ENCODE measurements at places on chromosomes 13 and 19.
A peak's percentile ranks its signal among the peaks of the same experiment; 100 is the strongest.

- DNase-seq: no peak
These were observed 13.1 kb downstream of the LRCH1 start for GRCh38 chr13:46565808-46566750.

- DNase-seq: no peak
These were observed 66.9 kb upstream of the POSTN start for GRCh38 chr13:37665420-37665819.

DNA sequence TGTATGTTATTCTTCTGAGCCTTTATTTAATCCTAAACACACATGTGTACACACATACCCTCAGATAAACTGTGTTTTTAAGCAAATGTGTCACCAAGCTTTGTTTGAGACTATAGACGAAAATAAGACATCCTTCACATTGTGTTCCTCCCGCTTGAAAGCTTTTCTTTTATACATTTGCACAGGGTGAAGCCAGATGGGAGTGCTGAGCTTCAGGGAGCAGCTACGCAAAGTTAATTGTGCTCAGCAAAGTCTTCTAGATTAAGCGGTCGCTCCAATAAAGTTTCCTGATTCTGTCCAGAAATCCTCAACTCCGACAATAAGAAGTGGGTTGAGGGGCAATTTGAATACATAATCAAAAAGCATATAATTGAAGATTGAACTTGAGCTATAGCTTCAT, 117.2 kb upstream of the ARGLU1 start:
- DNase-seq: no peak

DNA sequence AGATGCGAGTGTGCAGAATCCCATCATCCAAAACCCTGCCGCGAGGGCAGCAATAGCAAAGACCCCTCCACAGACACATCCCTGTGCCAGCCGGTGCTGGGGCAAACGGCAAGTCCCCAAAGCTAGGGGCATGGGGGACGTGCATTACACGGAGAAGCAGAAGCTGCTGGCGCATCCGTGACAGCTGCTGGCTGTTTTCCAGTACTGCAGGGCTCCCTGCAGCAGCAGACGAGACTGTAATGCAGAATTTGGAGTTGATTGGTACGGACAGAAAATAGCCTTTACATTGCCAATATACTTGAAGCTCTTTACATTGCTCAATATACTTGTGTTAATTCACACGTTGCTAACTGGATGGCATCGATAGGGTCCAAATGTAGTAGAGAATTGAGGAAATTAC, 77.2 kb upstream of the TMTC4 start:
- DNase-seq: no peak

DNA sequence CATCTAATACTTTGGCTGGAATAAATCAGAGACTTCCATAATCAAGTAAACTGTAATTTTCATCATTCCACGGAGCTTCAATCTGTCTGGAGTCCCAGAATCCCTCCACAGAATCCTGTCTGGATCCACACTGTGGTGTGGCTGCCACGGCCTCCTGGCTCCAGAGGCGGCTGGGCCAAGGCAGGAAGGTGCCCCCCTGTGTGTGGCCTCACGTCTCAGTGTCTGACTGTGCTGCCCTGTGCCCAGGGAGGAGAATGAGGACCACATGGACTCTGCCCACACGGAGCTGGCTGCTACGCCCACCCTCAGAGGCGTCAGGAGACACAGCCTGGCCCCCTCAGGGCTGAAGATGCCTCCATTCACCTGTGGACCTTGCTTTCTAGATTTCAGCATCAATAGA, 12.2 kb upstream of the ZNF135 start:
- no peak for DNase-seq

DNA sequence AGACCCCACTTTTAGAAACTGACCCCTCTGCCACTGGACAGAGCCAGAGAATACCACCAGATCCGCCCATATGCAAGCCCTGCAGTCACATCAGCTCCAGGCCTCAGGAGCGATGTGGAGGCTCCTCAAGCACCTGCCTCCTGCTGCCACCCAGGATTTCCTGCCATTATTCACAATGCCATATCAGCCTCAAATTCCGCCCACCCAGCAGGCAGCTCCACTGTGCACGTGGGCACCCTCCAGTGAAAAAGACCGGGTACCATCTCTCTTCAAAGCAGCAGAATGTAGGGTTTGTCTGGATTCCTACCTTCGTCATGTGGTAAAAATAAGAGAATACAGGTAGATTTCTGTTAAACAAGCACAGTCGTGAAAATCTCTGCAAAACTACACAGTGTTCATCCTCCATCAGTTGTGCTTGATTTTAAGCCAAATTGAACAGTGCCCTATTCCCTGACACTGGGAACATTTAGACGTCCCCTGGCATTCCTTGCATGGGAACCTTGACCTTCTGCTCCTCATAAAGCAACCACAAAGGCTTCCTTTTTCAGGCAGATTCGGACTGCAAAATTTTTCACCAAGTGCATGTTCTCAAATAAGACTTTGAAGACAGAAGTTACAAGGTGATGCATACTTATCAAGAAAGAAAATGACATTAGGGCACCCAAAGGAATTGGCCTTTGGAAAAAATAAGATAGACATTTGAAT, 56.4 kb downstream of the FAM124A start:
- no peak for DNase-seq

- no peak for DNase-seq
These were observed 2.7 kb downstream of the ALDH16A1 start for GRCh38 chr19:49455773-49456172.

- peak; percentile 18 for DNase-seq
These were observed 567.5 kb downstream of the MYO16 start for GRCh38 chr13:109196948-109197347.

GRCh38 chr13:75296641-75297040, 185.3 kb downstream of the TBC1D4 start:
- DNase-seq: no peak

DNA sequence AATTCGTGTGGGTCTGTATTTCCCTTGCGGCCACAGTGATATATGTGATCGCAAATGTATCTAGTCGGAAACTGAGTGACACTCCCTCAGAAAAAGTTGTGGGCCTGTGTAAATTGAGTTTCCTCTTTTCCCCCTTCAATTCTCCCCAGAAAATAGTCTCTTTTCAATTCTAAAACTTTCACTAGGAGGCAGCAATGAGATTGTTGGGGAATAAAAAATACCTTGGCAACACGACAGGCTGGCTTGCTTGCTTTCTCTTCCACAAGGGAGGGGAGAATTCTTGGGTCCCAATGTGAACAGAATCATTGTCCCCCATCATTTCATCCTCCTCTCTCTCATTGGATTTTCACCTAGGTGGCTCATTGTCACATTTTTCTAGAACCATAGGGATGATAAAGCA, 3.7 kb upstream of the SOX21 start:
- no peak for DNase-seq

DNA sequence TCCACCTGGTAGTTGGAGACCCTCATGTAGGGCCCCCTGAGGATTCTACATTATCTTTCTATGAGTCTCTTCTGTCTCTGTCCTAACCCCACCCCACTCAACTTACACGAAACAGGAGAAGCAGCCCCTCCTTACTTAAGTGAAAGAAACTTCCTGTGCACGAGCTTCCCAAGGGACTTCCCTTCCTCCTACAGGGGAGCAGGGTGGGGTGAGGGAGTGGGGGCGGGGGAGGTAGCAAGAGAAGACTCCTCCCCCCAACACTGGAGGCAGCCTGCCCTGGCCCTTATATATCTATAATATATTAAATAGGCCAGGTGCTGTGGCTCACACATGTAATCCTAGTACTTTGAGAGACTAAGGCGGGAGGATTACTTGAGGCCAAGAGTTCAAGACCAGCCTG, 5.5 kb upstream of the PDE4C start:
- DNase-seq: no peak

DNA sequence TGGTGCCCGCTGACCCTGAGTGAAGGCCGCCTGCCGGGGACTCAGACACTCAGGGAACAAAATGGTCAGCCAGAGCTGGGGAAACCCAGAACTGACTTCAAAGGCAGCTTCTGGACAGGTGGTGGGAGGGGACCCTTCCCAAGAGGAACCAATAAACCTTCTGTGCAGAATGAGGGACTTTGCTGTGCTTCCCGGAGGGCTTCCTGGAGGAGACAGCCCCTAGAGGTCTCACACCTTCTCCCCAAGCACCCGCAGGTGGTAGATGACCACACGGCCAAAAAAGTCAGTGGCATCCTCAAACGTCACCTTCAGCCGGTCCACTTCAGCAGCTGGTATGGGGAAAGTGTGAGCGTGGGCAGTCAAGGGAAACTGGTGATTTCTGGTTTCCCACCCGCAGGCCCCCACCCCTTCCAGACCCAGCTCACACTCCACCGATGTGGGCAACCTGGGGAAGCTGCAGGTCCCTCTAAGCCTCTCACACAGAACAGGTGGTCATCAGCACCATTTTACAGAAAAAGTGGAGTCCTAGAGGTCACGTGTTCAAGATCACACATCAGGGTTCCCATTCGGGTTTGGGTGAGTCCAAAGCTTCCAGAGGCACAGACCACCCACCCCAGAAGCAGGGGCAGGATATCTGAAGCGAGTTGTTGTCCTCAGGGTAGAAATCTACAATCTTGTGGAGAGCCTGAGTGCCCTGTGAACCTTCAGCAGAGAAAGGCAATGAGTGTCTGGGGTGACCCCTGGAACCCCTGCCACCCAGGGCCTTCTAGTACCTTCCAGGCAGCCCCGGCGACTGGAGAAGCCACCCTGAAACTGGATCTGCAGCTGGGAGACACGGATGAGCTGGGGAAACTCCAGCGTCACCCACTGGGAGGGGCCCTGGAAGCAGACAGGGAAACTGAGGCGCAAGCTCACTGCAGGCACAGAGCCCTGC, 1.2 kb downstream of the NR2C2AP start:
- DNase-seq: no peak

DNA sequence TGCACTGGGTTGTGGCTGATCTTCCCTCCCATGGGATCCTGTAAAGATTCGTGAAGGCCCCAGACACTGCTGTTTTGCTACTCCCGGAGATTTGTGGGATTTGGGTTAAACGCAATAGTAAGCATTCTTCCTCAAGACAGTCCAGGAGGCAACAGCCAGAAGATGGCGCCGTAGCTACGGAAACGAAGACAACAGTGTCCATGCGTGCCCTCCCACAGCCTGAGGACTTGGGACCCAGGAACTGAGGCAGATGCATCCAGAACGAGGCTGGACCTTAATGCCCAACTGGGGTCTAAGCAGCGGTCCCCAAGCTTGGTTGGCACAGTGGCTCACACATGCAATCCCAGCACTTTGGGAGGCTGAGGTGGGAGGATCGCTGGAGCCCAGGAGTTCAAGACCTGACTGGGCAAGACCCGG, 57.6 kb upstream of the ZNF507 start:
- peak; percentile 87 for DNase-seq

DNA sequence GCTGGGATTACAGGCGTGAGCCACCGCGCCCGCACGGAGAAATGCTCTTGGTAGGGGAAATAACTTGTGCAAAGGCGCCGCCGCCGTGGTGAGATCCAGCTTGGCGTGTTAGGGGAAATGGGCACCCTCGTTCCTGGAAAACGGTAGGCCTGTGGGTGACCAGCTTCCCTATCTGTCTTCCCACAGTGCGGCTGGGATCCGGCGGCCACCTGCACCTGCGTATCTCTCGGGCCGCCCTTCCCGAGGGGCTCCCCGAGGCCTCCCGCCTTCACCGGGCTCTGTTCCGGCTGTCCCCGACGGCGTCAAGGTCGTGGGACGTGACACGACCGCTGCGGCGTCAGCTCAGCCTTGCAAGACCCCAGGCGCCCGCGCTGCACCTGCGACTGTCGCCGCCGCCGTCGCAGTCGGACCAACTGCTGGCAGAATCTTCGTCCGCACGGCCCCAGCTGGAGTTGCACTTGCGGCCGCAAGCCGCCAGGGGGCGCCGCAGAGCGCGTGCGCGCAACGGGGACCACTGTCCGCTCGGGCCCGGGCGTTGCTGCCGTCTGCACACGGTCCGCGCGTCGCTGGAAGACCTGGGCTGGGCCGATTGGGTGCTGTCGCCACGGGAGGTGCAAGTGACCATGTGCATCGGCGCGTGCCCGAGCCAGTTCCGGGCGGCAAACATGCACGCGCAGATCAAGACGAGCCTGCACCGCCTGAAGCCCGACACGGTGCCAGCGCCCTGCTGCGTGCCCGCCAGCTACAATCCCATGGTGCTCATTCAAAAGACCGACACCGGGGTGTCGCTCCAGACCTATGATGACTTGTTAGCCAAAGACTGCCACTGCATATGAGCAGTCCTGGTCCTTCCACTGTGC, 2.4 kb downstream of the GDF15 start:
- DNase-seq: peak; percentile 72

DNA sequence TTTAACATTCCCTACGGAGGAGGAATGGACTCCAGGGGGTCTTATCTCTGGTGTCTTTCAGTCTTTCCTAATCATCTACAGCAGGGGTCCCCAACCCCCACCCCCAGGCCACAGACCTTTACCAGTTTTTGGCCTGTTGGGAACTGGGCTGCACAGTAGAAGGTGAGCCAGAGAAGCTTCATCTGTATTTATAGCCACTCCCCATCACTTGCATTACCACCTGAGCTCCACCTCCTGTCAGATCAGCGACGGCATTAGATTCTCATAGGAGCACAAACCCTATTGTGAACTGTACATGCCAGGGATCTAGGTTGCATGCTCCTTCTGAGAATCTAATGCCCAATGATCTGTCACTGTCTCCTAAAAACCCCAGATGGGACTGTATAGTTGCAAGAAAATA, 120.0 kb upstream of the TMTC4 start:
- no peak for DNase-seq

- DNase-seq: no peak
These were observed 7.6 kb upstream of the PRKD2 start for GRCh38 chr19:46724468-46724867.

DNA sequence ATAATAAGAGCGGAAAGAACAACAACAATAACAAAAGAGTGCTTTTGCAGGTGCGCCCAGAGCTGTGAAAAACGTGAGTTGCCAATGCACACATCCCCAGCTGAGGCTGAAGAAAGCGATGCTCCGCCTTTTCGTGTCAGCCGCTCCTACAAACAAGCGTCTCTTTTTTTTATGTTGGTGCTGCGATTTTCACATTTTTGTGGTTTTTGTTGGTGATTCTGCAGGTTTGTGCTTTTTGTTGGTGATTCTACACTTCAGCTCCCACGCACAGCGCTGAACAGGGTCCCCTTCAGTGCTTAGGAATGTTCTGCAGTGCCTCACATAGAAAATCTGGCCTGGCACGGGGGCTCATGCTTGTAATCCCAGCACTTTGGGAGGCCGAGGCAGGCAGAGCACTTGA, 7.3 kb upstream of the SBK3 start:
- DNase-seq: no peak

DNA sequence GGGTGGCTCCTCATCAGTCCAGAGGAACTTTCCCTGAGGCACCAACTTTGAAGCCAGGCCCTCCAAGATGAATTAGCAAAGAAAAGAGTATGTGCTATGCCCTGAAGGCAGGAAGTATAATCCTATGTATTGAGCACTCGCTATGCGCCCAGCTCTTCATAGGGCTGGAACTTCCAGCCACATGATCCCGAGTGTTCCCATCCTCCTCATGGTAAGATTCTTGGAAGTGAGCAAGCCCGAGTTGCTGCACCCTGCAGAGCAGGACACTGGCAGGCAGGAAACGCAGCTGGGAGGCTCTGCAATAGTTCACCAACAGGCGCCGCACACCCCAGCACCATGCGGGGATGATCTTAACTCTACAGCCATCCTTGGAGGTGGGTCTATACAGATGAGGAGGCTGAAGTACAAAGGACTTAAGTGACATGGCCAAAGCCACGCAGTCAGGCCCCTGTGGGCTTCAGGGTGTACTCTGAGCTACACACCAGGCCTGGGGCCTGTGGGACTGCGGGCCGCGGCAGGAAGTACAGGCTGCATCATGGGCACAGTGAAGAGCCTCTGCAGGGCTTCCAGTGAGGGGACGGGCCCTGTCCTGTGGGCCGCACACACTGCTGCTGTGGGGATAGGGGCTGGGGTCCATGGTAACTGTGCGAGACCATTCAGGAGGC, 25.1 kb downstream of the C19orf47 start:
- no peak for DNase-seq

All from A549 (cell line).